ENCODE measurements at places on chromosomes 7 and 10.

GRCh38 chr10:121102706-121103105, 251.5 kb downstream of the WDR11 start:
- no peak for DNase-seq

- no peak for DNase-seq
Observed at GRCh38 chr7:7414791-7415603, 120.7 kb downstream of the COL28A1 start.

GRCh38 chr10:20765066-20765465, 132.0 kb downstream of the NEBL start:
- no peak for DNase-seq

DNA sequence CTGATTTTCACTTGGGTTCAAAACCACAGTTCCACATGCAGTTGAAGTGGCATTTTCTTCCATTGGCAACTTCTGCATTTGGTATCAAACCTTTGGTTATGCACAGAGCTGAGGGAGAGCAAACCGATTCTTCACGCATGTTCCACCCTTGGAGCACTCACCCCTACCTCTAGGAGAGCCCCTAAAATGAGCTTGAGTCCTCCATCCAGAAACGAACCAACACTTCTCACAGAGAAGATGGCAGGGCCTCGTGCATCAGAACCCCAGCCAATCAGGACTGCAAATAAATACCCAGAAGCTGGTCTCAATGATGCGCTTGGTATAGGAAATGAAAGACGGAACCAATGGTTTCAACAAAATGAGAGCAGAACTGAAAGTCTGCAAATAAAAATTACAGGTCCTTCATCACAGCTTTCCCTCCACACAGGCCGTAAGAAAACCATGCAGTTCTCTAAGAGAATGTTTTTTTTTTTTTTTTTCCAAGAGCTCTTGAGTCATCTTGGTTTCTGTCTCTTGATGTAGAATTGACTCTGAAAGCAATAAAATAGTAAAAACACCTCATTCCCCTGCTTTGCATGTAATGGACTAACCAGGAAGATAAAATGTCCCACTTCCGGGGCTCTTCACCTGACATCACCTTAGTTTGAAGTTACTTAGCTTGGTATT, 23.9 kb downstream of the KLF6 start:
- peak; percentile 40 for DNase-seq

GRCh38 chr7:7803715-7804178, 85.3 kb upstream of the RPA3 start:
- DNase-seq: no peak

DNA sequence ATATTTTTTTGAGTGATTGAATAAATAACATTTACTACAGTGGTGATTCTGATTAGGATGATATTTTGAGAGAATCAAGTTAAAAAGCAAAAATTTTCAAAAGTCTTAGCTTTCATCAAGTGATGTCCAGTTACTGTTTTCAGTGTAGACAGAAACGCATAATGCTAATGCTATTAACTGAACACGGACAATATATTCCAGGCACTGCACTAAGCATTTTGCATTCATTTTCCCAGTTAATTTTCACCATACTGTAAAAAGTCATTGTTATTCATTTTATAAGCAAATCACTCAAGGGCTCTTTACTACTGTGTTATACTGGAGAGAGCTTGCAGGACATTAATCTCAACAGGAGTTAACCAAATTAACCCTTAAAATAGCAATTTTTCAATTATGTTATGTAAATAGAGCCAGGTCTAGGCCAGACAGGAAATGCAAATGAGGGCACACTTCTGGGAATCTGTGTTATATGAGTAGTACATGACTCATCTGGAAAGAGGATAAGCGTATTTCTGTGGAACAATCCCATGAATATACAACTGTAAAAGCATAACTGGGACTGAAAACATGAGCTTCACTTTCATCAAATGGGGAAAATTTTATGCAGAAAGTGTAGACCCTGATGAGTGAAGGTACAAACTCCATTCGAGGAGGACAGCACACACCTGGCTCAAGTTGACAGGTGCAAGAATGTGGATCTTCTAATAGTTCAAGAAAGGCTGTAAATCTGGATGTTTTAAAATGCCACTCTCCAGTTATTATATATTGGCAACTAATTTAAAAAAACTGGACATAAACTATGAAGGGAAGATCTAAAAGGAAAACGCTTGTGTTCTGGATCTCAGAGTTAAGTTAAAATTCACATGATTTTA, 75.4 kb downstream of the ANK3 start:
- DNase-seq: no peak

DNA sequence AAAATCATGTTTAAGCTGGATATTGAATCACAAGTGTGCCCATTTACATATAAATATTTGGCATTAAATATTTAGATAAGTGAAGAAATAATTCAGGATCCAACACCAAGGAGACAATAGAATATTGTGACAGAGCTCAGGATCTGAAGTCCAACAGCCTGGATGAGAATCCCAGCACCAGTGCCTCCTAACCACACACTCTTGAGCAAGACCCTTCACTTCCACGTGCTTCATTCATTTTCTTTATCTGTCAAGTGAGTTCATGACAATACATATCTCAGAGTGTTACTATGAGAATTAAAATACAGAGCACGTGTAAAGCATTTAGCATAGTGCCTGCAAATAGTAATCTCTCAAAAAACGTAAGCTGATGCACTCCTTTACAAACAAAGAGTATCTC, 78.4 kb upstream of the IKZF1 start:
- no peak for DNase-seq

DNA sequence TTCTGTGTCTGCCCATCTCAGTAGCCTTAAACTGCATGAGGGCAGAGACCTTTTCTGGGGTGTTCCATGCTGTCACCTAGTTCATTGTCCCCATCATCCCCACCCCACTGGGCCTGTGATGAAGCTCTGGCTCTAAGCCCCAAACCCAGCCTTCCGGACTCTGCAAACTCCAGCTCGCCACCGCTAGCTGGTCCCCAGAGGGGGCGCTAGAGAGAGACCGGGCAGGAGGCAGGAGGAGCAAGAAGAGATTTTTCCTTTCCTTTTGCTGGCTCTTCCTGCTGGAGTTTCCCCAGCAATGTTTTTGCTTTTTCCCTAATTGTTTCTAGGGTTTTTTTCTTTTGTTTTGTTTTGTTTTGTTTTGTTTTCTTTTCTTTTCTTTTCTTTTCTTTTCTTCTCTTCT, 234.4 kb downstream of the TEX36 start:
- DNase-seq: no peak

GRCh38 chr10:98107644-98108430, 26.6 kb upstream of the R3HCC1L start:
- no peak for DNase-seq

DNA sequence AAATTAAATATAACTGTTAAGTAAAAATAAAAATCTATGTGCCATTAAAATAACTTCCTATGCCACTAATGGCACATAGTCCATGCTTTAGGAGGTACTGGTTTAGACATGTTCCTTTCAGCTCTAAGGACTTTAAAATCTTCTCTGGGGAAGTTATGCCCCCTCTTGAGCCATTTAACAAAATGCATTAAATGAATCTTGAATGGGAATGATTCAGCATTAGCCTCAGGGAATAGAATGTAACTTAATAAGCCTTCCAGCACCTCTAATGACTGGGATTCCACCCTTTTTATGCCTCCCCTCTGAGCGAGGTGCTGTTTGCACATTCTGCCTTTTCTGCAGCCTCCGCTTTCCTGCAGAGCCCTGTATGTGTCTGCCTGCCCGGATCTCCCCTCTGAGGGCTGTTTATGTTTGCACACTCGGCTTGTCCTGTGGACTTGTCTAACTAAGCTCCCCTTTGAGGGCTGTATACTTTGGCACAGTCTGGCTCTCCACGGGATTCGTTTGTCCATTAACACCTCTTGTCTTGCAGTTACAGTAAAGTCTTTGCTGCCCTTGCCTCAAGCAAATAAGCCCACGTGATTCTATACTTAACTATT, 108.4 kb upstream of the HPS1 start:
- no peak for DNase-seq

- DNase-seq: no peak
Observed at GRCh38 chr10:383519-383918, 248.3 kb downstream of the ZMYND11 start.

DNA sequence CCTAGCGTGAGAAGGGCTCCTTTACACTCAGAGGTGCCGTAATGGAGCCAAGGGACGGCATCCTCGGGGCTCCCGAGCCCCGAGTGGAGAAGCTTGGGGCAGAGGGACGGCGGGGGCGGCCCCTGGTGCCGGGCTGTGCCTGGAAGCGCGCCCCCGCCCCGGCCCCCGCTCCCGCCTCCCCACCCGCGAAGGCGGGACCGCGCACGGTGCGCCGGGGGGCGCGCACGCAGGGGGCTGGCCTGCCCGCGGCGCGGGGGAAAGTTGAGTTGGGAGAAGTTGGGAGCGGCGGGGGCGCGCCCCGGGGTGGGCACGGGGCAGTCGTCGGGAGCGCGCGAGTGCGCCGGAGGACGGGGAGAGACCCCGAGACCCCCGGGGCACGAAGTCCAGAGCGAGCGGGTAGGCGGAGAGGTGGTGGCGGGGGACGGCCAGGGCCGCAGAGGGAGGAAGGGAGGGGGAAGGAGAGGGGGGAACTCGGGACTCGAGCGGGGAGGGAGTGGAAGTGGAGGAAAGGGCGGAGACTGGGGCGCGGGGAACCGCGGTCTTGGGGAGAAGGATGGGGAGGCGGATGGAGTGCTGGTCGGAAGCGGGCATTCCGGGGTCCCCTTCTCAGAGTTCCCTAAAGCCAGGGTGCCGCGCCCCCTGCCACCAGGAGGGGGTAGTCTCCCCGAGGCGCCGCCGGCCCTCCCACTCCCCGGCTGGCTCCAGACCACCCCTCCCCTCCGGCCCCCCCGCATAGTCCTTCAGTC, at the start of gene SLC4A2:
SLC4A2 (plus strand) TSS at position 223 of the 746 bp plus-strand sequence. CDS start 2,399 bp downstream, outside the sequence.
- DNase-seq: peak; percentile 84

DNA sequence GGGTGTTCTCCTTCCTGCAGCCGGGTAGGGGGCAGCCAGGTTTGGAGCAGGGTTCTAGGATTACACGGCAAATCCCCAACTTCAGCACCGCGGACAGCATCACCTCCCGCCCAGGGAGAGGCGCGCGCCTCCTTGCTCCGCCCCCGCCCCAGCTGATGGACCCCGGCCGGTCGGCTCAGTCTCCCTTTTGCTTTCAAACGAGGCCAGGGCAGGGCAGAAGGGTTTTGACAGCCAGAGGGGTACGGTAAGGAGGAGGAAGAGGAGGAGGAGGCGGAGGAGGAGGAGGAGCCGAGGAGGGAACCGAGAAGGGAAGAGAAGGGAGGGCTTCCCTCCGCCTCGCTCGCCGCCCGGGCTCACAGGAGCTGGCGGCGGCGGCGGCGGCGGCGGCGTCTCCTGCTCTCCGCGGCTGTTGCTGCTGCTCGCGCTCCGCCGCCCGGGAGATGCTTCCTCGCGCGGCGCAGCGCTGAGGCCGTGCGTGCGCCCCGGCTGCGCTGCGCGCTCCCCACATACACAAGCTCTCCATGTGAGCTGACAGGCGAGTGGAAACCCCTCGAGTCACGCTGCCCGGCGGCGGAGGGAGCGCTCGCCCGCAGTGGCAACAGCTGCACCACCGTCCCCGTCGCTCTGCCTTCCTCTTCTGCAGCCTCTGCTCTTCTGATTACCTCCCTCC, 615 bp upstream of the CNTNAP2 start:
- no peak for DNase-seq

- no peak for DNase-seq
Observed at GRCh38 chr10:25811052-25811685, 122.9 kb upstream of the MYO3A start.

GRCh38 chr10:123249894-123250293, 95.7 kb downstream of the BUB3 start:
- no peak for DNase-seq
